ENCODE measurements at places on chromosomes 4 and X.

DNA sequence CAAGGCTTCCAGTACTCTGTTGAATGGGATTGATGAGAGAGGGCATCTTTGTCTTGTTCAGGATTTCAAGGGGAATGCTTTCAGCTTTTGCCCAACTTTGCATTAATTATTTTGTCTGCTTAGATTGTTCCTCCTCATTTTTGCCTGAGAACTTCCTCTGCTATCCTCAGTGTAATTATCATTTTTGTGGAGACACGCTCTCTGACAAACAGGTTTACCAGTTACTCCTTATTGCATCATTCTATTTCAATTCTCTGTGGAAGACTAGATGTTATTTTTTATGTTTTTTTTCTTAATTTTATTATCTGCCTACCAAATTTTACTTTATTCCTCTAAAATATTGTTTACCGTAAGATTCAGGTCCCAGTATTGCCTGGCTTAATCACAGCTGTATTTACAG lies 349.2 kb downstream of the ADGRL3 start:
- no peak for DNase-seq

DNA sequence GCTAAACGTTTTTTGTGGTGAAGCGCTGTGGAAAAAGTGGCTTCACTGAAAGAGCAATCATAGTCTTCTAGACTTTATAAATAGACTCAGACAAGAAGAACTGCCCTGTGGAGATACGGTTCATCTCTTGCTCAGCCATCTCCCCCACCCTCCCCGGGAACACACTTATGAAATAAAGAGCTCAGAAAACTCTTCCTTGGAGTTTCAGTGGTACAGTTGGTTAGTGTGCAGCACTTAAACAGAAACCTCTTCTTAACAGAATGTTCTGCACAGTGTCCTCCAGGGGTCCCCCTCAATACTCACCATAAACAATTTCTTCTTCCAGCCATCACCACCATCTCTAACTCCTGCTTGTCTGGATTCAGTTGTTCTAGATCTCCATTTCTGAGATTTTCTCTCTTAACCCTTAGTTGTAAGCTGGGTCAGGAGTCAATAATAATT lies 313.0 kb downstream of the ARHGAP10 start:
- no peak for DNase-seq

GRCh38 chrX:65522739-65523372 lies 11.7 kb downstream of the LAS1L start:
- no peak for DNase-seq

GRCh38 chr4:164935363-164935762 lies 42.1 kb downstream of the TRIM61 start:
- no peak for DNase-seq

- DNase-seq = no peak
Measured at GRCh38 chr4:188596021-188596420, 456.8 kb downstream of the TRIML1 start.

DNA sequence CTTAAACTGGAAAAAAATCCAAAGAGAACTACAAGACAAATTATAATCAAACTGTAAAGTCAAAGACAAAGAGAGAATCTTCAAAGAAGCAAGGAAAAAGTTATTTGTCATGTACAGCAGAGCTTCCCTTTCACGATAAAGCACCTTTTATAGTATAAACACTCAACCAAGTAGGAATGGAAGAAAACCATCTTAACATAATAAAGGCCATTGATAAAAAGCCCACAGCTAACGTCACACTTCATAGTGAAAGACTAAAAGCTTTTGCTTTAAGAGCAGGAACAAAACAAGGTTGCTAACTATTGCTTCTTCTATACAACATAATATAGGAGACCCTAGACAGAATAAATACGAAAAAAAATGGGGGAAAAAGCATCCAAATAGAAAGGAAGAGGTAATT lies 595.7 kb upstream of the POU3F4 start:
- DNase-seq = no peak

- no peak for DNase-seq
Measured at GRCh38 chrX:132636080-132636479, 147.2 kb upstream of the MBNL3 start.

DNA sequence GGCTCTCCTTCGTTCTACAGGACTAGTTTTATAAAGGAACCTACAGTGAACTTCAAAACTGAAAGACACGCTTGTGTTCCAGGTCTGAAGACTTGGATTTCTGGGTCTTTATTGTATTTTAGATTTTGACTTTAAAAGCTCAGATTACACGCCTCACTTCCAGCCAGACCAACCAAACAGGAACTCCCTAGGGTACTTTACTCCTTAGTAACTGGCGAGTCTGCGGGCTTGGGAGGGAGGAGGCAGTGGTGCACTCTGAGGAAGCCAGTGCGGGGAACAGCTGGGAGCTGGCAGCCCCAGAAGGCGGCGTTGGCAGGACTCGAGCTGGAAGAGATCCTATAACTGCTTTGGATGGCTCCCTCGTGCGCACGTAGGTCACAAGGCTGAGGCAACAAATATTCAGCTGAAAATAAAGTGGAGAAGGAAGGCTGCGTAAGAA lies 391 bp upstream of the PHKA1 start:
- DNase-seq = peak; percentile 50

Data from DMS79 treated with DMSO at 0.1 percent for 48 hours (cell line).